ENCODE measurements at places on chromosomes 4 and X. TPM values are rescaled to one million over a fixed set of nuclear protein-coding genes. Genes with fewer than 3 reads are reported as not detected.

The RHOXF1 gene
- not detected for total RNA-seq

GRCh38 chrX:69094977-69095669, 70.1 kb downstream of the PJA1 start:
- no peak for DNase-seq

- no peak for DNase-seq
Measured at GRCh38 chr4:71980976-71981375, 50.8 kb upstream of the NPFFR2 start.

- DNase-seq, result no peak
Measured at GRCh38 chrX:134847133-134847532, 143.7 kb upstream of the SMIM10 start.

DNA sequence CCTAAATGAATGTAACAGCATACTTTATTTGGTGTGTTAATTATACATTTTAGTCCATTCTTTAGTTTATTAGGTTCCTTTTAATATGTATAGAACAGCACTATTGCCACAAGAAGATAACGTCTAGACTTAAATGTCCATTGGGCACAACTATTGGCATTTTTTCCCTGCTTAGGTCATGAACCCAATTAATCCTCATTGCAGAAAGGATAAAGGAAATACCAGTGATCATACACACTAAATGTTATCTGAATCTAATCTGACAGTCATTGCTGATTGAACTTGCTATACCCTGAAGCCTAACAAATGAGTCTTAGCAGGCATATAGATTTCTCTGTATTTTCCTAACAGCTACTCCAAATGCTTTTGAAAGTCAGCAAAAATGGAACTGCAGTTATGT, 2250.0 kb upstream of the AGA start:
- no peak for DNase-seq

- peak; percentile 28 for DNase-seq
Measured at GRCh38 chrX:69615342-69615741, 571 bp upstream of the EDA start.

DNA sequence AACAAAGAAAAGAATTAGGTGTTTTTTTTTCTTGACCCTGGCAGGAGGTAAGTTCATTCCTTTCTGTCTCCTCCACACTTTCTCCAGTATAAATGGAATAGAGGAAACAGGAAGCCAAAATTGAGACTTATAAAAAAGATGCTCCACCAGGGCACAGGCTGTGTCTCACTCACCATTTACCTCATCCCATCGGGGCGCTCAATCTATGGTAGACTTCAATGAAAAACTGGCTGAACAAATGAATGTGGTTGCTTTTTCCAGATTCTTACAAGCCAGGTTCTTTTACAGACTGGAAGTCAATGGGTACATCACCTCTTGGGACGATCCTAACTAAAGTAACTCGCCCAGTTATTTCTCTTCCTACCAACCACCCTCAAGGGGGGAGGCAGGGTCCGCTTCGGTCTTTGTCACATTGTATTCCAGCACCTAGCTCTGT, 685 bp downstream of the COMMD8 start:
- DNase-seq, result no peak

Data from H7 (cell line).